Hematopoietic multipotent progenitor cell treated with erythropoietin and hydrocortisone succinate and interleukin-3 and kit ligand, for 6 days (in vitro differentiated cells): ENCODE measurements at places on chromosomes 1 and 21.

DNA sequence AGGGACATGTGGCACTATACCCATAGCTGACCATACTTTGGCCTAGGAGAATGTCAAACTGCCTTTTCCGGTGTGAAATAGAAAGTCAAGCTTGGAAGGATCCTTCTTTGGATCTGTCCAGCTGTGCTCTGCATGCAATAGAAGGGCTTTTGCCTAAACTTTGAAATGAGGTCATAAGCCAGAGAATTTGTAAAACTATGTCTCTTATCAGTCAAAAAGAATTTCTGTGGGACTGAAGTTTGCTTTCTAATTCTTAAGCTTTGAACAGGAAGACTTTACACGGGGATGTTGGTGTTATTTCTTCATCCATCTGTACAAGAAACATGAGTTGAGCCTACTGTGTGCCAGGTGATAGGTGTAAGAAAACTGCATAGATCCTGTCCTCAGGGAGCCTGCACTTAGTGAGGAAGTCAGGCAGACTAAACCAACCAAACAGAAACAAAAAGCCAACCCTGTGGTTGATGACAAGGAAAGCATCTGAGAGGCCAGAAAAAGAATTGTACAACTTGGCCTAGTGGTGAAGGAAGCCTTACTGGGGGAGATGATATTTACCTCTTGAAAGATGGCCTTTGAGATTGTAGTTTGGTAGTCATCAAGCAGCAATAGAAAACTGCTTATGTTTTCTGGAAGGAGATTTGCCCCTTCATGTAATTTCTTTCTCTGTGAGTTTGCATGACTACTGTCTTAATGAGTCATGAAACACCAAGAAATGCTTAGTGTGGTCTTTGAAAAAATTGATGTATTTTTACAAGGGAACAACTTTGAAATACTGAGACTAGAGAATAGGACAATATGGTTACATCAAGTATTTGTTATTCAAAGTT, 24.8 kb downstream of the TGFB2 start:
- DNase-seq, result no peak

- DNase-seq, result no peak
Observed at GRCh38 chr1:240538776-240539430, 73.1 kb downstream of the GREM2 start.

DNA sequence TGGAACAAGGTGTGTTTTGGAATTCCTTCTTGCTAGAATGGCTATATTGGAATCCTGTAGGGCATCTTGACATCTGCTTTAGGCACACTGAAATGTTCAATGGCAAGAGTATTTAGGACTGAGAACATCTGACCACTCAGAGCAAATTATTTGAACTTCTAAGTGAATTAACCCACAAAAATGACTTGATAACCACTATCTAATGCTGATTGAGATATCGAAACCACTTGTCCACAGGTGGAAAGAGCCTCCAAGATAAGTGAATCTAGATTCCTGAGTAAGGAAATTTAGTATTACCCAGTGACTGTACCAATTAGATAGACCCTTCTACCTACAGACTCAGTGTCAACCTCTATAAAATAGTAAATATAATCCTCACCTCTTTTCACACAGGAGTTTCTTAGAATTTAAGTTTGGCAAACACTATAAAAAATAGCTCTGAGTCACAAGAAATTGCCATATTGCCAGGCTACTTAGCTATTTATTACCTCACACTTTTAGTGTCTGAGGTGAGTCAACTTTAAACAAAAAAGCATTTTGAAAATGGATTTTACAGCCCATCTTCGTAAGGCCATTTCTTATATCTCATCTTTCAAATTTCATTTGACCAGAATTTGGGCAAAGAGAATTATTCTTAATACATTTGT, 421.8 kb downstream of the PTBP2 start:
- DNase-seq, result no peak

DNA sequence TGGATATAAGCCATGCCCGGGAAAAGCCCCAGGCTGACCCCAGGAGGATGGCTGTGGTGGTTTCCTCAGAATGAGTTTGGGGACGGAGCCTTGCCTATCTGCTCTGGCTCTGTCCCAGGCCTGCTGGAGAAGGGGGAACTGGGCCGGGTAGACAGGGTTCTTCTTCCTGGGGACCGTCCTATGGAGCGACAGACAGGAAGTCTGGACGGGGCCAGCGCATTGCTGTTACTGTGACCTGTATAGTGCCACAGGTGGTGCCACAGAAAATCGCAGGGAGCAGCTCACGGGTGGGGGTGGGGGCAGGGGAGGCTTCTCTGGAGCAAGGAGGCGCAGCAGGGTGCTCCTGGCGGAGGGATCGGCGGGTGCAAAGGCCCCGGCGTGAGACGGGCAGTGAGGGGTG, 36.4 kb downstream of the CFAP74 start:
- DNase-seq, result no peak

DNA sequence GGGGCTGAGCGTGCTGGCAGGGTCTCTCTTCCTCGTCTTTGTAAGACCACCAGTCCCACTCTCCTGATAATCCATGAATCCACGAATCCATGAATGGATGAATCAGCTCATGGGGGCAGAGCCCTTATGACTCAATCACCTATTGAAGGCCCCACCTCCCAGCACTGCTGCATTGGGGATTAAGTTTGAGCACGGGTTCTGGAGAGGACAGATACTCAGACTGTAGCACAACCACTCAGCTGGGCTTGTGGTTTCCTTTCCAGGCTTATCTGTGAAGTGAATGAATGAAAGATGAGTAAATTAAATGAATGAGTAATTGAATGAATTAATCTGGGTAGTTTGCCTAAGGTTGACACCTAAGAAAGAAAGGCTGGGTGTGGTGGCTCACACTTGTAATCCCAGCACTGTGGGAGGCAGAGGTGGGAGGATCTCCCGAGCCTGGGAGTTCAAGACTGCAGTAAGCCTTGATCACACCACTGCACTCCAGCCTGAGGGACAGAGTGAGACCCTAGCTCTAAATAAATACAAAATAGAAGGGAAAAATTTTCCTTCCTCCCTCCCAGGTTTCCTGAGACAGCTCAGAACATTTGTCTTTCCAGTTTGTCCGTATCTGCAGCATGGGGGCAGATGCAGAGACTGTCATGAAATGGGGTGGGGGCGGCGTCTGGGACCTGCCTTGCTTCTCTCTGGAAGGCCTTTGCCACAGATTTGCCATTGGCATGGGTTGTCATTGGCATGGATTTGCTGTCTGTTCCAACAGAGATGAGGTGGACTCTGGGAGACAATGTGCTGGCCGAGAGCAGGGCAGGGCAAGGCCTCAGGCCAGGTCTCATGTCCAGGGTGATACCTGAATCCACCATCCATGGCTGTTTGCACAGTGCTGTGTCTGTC, 187.7 kb upstream of the C1orf174 start:
- no peak for DNase-seq
